Suprapubic skin (tissue), 4 donors: ENCODE measurements at places on chromosomes 7 and 10.
A peak's percentile ranks its signal among the peaks of the same experiment; 100 is the strongest.

GRCh38 chr7:17928055-17928454 lies 12.2 kb downstream of the SNX13 start:
- DNase-seq = no peak

GRCh38 chr7:13920053-13920697 lies 69.3 kb downstream of the ETV1 start:
- no peak for DNase-seq

- DNase-seq = no peak
Measured at GRCh38 chr7:151047976-151048815, at the start of gene ASIC3. Gene ASIC3, plus strand, starts transcription at chr7:151048531. Its CDS starts 355 bp downstream, at chr7:151048886.

- no peak for DNase-seq
Measured at GRCh38 chr10:47412869-47413268, 28.8 kb upstream of the ZNF488 start.

GRCh38 chr7:76515999-76516443 lies 5.7 kb downstream of the UPK3B start:
- no peak for DNase-seq

DNA sequence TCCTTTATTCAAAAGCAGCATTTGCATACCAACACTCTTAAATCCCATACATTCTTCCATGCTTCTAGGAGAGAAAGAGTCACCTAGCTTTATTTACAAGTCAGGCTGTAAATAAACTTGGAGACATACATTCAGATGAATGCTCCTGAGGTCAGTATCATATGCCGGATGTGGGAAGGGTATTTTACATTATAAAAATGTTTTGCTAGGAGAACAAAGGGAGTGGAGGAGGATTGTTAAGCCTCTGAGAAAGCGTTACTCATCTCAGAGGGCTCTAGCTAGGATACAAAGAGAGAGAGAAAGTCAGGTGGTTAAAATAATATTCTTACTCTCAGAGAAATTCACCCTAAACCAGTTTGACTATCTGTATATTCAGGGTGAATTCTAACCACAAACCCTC lies 300.9 kb upstream of the NPSR1 start:
- no peak for DNase-seq

GRCh38 chr10:97280783-97281182 lies 11.7 kb downstream of the ARHGAP19 start:
- DNase-seq = peak; percentile 35

DNA sequence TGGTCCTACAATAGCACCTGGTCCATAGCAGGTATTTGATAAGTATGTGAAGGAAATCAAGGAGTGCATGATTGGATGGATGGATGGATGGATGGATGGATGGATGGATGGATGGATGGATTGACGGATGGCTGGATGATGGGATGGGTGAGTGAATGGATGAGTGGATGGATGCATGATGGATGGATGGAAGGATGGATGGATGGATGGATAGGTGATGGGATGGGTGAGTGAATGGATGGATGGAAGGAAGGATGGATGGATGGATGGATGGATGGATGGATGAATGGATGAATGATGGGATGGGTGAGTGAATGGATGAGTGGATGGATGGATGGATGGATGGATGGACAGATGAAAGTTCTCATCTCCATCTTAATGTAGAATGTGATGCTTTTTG lies 231.0 kb upstream of the PPP2R2D start:
- DNase-seq = no peak

- no peak for DNase-seq
Measured at GRCh38 chr7:98495200-98495955, 94.5 kb upstream of the BAIAP2L1 start.

GRCh38 chr10:18400201-18400905 lies 251.0 kb downstream of the NSUN6 start:
- DNase-seq = no peak

DNA sequence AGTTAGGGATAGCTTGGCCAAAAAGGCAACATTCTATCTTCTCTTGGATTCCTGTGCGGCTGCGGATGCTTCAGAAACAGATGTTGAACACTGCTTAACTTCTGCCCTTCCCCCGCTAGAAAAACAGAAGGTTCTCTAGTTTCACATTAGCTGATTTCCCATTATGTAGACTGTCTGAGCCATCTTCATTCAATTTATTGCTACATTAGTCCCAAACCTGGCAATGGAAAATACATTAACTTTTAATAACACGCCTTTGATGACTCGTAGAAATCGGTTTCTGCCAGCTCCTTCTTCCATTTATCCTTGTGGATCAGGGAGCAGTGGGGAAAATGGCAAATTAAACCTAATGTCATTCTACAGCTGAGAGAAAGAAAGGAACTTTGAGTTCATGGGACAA lies 119.9 kb downstream of the SLC16A9 start:
- DNase-seq = no peak

DNA sequence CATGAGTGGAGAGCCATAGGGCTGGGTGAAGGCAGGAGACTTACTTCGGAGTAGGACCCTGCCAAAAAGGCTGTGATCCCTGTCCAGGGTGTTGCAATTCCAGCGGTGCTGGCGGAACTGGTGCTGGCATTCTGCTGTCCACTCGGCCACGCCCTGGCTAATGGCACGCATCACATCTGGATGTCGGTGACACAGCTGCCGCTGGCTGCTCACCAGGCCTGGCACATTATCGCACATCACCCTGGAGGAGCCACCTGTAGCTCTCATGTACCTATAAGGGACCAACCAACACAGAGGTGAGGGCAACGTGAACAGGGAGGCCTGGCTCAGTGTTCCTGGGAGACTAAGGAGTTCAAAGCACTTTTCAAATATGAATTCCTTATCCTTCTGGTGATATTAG lies 2.3 kb downstream of the WNT2 start:
- no peak for DNase-seq

- DNase-seq = no peak
Measured at GRCh38 chr10:22825841-22826240, 102.0 kb upstream of the ARMC3 start.

- DNase-seq = no peak
Measured at GRCh38 chr10:64574371-64574770, 1053.2 kb downstream of the REEP3 start.

GRCh38 chr10:82089327-82089726 lies 214.3 kb downstream of the NRG3 start:
- DNase-seq = no peak

- DNase-seq = peak; percentile 29
Measured at GRCh38 chr10:86062647-86063145, 303.9 kb downstream of the GRID1 start.

- DNase-seq = no peak
Measured at GRCh38 chr7:82209179-82209747, 234.3 kb downstream of the CACNA2D1 start.

- no peak for DNase-seq
Measured at GRCh38 chr7:3094701-3095445, 51.2 kb upstream of the CARD11 start.

DNA sequence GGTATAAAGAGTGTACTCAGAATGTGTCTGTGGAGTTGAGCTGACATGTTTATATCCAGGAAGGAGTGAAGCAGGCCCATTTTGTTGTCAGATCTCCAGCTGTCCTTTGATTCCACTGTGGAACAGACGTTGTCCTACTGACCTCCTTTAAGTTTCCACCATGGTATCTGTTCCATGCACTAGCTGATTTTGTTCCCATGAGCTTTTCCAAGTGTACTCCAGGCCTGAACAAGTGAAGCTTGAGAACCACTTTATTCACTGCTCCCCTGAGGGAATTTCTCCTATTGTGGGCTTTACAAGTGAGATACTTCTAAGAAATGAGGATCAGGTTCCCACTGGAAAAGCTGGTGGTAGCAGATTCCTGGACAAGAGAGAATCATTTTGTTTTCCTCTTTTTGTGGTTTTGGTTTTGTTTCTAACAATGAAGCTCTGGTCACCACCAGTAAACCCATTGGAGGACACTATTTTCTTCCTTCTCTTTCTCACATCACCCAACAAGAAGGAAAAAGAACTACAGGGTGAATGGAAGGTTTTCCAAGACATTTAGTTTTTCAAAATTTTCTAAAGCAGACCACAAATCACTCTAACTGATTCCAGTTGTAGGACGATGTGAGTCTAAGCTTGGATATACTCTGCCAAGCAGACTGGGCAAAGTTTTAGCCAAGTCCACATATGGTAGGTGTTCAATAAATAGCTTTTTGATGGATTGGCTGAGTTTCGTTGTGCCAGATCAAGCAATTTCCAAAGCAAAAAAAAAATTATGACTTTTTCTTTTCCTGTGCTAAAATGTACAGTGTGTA lies 144.2 kb downstream of the JCAD start:
- DNase-seq = no peak

- DNase-seq = no peak
Measured at GRCh38 chr10:3207351-3207750, 34.8 kb upstream of the PITRM1 start.

GRCh38 chr10:22978918-22979317 lies 51.1 kb downstream of the ARMC3 start:
- no peak for DNase-seq

- no peak for DNase-seq
Measured at GRCh38 chr10:29583674-29584073, 51.1 kb downstream of the SVIL start.

GRCh38 chr7:128727239-128727638 lies 11.9 kb upstream of the CALU start:
- no peak for DNase-seq

- no peak for DNase-seq
Measured at GRCh38 chr10:71990706-71991269, 26.6 kb downstream of the CHST3 start.

DNA sequence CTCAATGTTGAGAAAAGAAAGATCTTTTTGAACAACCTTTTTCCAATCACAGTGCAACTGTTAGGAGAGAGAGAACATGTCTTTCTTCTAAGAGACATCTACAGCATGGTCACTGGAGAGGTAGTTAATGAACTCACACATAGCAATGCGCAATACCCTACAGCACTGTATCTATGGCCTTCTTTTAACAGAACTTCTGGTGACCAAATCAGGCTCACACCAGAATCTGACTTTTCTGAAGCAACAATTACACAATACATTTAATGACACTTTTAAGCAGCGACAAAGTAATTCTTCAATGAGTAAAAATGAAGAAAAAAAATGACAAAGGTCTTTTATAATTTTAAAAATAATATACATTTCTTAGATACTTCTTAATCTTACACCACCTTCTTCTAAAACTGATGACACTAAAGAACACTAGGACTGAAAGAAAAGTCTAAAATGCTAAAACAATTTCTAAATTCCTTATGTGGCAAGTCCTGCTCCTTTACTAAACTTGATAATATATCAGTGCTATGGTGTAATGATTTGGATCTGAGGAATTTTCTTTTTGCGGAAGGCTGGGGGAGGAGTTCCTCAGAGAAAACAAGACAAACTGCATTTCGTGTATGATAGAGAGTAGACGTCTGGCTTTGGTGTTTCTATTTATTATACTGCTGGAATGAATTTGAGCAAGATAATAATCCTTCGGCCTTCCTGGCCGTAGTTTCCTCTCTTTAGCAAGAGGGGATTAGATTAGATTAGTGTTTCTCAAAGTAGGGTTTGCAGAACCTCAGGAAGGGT lies 166.3 kb downstream of the ZNF438 start:
- no peak for DNase-seq

GRCh38 chr7:130910949-130911944 lies 177.2 kb upstream of the KLF14 start:
- DNase-seq = no peak

GRCh38 chr7:37947138-37947940 lies 26.9 kb downstream of the EPDR1 start:
- no peak for DNase-seq

- peak; percentile 57 for DNase-seq
Measured at GRCh38 chr7:44213206-44213876, 12.6 kb downstream of the YKT6 start.

- no peak for DNase-seq
Measured at GRCh38 chr7:95242266-95242665, 82.1 kb downstream of the PON1 start.

GRCh38 chr10:91197127-91197526 lies 23.3 kb upstream of the PCGF5 start:
- DNase-seq = no peak

DNA sequence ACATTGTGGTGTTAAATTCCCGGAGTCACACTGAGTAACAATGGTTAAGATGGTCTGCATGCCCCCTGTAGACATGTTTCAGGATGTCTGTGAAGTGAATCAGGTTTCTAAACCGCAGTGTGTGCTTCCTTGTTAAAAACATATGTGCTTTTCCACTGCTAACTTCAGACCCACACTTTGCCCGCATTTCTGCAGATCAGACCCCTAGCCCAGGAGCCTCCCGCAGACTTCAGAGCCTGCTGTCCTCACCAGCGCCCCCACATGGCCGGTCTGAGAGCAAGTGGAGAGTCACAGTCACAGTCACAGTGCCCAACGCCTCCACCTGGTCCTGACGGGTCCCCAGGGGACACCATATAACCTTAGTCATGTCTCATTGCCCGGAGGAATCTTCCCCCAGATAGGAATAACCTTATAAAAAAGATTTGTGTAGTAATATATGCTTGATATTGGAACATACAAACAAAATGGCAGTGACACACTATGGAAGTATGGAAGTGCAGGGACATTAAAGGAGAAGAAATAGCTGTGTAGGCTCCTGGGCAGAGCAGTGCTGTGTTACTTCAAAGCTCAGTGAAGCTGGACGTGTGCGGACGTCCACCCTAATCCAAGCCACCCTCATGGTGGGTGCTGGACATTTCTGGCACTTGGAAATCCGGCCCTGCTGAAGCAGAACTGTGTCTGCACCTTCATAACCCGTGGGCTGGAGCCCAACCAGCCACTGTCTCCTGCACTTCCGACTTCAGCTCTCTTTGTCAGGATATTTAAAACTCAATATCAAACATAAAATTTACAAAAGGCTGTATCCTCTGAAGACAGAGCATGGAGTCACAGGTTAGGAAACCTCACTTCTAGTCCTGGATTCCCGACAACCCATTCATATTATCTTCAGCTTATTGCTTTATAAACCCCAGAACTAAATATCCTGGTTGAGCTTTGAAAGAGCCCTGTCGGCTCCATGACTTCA lies 29.0 kb downstream of the GSTO2 start:
- no peak for DNase-seq

GRCh38 chr7:127251036-127251464 lies 1.7 kb downstream of the GRM8 start:
- DNase-seq = no peak

GRCh38 chr7:81871606-81872265 lies 101.9 kb upstream of the HGF start:
- no peak for DNase-seq

DNA sequence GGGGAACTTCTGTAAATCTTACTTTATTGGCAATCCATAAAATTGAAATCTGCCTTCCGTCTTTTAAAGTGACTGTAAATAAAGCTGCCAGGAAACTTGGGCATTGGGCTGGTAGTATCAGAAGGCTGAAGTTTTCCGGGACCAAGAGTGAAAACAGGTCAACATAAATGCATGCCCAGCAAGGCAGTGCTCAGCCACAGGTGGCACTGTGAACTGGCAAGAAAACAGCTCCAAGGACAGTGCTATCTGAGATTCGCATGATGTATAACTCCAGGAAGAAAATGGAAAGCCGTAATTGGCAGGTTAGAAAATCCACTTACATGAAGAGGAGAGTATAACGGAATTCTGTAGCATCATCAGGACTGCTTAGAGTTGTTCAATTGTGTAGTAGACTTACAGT lies 1.9 kb upstream of the INSYN2A start:
- no peak for DNase-seq
